Activated B cell treated with CpG ODN at 0.5 μM for 24 hours (primary cell): ENCODE measurements at places on chromosomes 11 and 22. TPM values are rescaled to one million over a fixed set of nuclear protein-coding genes. Genes with fewer than 3 reads are reported as not detected.

- H3K36me3 ChIP-seq, result no peaks in the 10 kb centered on the region
- no peak for DNase-seq
- H3K4me1 ChIP-seq, result no peaks in the 10 kb centered on the region
- H3K27ac ChIP-seq, result no peak overlapping the region
Observed at GRCh38 chr22:33139937-33140336, 81.8 kb upstream of the SYN3 start.

DNA sequence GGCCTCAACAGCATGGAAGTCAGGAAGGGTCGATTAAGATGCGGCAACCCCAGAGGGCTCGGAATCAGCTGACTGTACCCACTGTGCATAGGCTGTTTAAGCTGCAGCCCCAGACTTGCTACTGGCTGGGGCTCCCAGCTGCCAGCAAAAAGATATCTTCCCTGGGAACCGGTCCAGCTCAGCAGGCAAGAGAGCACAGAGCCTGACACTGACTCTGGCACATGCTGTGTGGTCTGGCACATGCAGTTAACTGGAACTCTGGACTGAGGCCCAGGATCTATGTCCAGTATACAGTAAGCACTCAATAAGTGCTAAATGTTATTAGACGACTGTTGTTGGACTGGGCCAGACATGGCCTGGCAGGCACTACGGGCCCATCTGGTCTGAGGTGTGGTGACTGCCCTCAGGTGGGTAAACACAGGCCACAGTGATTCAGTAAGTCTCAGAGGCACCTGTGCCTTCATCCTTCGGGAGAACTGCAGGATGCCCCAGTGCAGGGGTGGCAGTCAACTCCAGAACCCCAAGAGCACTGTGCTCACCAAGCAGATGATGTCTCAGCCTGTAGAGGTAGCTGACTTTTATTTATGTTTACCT, 87.6 kb downstream of the LARGE1 start:
- H3K36me3 ChIP-seq, result peaks cover 5% of the 10 kb centered on the region
- H3K27ac ChIP-seq, result no peak overlapping the region
- H3K4me1 ChIP-seq, result peaks cover 3% of the 10 kb centered on the region
- DNase-seq, result no peak
- H3K27me3 ChIP-seq, result no peaks in the 10 kb centered on the region

GRCh38 chr11:35387111-35387982, 32.0 kb downstream of the SLC1A2 start:
- no peaks in the 10 kb centered on the region for H3K27me3 ChIP-seq
- no peaks in the 10 kb centered on the region for H3K36me3 ChIP-seq
- H3K27ac ChIP-seq, result no peak overlapping the region
- DNase-seq, result no peak
- H3K4me3 ChIP-seq, result no peak overlapping the region
- peaks cover 25% of the 10 kb centered on the region for H3K4me1 ChIP-seq

DNA sequence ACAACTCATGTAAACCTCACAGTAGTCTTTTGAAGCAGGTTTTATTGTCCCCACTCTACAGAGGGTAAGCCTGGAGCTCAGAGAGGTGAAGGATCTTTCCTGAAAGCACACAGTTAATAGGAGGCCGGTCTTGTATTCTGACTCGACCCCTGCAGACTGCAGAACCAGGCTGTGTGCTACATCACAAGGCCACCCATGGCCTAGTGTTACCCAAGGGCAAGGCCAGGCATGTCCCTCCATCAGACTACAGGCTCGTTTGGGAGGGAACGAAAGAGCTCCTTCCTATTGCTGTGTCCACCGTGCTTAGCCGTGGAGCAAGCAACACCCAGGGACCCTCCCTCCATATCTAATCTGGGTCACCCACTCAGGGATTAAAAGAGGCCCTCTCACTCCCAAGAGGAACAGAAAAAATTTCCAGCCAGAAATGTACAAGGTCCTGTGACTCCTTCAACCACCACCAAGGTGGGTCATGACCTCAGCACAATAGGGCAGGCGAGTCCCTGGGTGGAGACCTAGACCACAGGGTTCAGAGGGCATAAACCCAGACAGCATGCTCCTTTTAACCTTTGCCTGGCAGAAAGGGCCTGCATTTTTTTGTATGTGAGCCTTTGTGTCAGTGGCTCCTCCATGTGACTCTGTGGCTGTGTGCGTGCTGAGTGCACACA, 6.3 kb upstream of the SMIM35 start:
- H3K27ac ChIP-seq, result no peak overlapping the region
- H3K4me3 ChIP-seq, result no peak overlapping the region
- no peaks in the 10 kb centered on the region for H3K36me3 ChIP-seq

GRCh38 chr11:2148595-2148994, 9.4 kb upstream of the IGF2 start:
- H3K4me3 ChIP-seq, result no peak overlapping the region
- H3K27me3 ChIP-seq, result peaks cover 52% of the 10 kb centered on the region
- H3K36me3 ChIP-seq, result no peaks in the 10 kb centered on the region
- no peak overlapping the region for H3K27ac ChIP-seq
- no peak for DNase-seq
- peaks cover 12% of the 10 kb centered on the region for H3K4me1 ChIP-seq

GRCh38 chr11:119404872-119405271, 18.1 kb downstream of the THY1 start:
- H3K36me3 ChIP-seq, result peaks cover 3% of the 10 kb centered on the region
- no peak for DNase-seq
- peaks cover 13% of the 10 kb centered on the region for H3K27me3 ChIP-seq
- H3K4me1 ChIP-seq, result peaks cover 3% of the 10 kb centered on the region
- H3K4me3 ChIP-seq, result no peak overlapping the region

GRCh38 chr11:29305456-29306232, 711.2 kb downstream of the KCNA4 start:
- H3K36me3 ChIP-seq, result no peaks in the 10 kb centered on the region
- no peaks in the 10 kb centered on the region for H3K4me1 ChIP-seq
- no peak for DNase-seq
- no peaks in the 10 kb centered on the region for H3K27me3 ChIP-seq

Gene SLC22A12
- total RNA-seq, result not detected in 2 replicates

Gene TRIM51
- total RNA-seq, result not detected in 2 replicates
